ENCODE measurements at places on chromosomes 16 and 17.

GRCh38 chr17:17305281-17305801 lies 2.2 kb downstream of the NT5M start:
- peak; percentile 89 for DNase-seq

DNA sequence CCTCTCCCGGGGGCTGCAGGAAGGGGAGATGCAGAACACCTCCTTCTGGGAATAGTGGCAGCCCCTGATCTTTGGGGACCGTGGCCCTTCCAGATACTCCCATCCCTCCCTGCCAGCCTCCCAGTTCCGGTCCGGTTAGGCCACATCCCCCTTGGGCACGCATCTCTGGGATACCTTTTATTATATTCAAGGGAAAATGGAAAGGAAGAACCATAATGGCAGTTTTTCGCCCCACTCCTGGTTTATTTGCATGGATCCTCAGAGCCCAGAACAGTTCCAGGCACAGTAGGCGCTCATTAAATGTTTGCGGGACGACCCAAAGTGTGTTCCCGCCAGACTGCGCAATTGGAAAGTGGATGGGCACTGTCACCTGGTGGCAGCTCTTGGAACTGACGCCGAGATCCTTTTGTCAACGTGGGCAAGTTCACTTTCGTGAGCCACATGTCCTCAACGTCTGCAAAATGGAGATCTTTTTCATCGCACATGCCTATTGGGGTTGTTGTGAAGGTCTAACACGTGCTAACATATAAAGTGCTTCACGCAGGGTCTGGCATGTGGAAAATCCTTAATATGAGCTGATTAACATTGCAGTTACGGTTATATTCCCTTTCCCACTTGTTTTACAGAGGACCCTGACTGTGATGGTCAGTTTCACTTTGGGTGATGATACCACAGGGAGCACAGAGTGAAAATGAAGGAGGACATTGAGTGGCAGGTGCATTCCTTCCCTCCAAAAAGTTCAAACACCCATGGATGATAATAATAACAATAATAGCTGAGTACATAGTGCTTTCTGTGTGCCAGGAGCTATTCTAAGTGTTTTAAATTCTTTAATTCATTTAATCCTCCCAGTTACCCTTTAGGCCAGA lies 1.7 kb upstream of the GPRC5B start:
- peak; percentile 93 for DNase-seq

GRCh38 chr17:46081018-46081320 lies 81.9 kb downstream of the STH start:
- DNase-seq, result no peak

DNA sequence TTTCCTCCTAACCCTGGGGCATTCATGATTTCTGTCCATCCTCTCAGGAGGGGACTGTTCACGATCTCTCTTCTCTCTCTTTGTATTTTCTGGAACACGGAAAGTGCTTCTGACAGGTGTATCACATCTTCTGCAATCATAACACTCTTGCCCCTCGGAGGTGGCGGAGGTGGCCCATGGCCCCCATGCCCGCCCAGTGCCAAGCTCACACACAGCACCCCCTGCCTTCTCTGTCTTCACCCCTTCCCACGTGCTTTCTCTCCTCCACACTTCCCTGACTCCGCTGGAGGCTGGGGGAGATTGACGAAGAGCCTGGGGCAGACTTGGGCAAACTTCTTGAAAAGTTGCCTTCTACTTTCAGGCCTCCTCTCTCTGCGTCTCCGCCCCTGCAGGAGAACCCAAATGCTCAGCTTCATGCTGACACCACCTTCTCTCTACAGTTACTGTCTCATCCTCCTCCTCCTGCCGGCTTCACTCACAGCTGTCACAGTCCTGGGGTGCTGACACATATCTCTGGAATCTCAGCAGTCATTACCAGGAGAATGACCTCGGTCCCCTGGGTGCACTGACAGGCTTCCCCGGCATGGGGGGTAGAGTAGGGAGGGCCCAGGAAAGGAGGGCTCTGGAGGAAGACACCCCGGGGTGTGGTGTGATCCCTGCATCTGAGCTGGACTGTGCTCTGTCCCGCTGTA lies 127.1 kb downstream of the ENGASE start:
- no peak for DNase-seq

DNA sequence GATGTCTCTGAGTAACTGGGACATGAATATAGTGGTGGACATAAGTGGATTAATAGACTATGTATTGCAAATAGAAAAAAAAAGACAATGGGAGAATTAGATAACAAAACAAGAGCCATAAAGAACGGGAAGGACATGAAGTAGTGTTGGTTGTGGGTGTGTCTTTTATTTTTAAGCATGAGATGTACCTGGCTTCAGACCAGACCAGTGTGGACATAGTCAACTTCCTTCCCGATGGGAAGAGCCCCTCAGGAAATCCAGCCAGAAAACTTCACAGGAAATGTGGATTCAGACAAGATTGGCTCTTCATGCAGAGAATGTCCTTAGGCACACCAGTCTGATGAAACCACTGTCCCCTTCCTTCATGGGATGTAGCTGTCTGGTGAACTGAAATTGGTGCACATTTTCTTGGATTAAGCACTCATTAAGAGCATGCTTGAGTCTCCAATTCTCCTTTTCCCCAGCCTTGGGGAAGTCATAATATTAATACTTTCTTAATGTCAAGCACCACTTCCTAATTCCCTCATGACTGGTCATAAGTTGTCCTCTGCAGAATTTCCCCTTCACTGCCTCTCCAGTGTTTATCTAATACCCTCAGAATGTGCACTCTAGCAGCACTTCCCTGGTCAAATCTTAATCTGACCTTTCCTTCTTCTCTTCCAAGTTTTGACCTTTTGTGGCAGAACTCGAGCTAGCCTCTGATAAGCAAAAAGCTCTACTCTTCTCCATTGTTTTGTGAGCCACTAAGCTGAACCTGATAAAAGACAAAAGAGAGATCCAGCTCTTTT lies 350.6 kb upstream of the MAF start:
- DNase-seq, result no peak

DNA sequence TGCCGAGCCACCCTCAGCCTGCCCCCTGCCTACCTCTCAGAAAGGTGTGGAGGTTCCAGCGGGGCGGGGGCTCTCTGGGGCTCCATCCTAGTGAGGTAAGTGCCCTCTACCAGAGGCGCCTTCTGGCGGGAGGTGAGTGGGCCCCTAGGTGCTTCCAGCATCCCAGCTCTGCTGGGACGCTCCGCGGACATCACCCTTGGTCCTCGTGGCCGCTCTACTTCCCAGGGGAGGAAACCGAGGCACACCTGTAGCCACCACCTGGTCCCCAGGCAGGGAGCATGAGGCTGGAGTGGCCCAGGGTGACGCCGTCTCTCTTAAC lies 1.4 kb downstream of the MCRIP2 start:
- no peak for DNase-seq

DNA sequence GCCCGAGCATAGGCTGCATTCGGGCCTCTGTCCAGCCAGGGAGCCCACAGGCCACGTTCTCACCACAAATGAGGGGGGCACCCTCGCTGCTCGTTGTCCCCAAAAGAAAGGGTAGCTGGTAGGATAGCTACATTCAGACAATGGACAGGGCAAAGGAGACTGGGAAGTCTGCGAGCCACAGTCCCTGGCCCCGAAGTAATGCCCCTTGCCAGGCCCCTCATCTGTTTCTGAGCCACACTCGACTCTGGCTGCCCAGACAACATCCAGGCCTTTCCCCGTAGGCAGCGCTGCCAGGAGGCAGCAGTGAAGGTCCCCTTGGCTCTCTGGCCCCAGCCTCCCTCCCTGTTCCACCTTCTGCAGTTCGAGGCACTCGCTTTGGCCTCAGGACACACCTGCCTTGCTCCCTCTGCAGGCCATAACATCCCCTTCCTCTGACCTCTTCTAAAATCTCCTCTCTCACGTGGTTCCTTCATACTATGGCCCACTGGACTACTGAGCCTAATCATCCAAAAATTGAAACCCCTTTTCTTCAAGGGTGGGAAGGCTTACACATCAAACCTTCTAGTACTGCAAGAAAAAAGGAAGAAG lies 12.2 kb downstream of the AIPL1 start:
- no peak for DNase-seq

- peak; percentile 92 for DNase-seq
Measured at GRCh38 chr17:4711661-4712181, 1.3 kb downstream of the ARRB2 start.

GRCh38 chr16:12081048-12081404 lies 104.5 kb downstream of the SNX29 start:
- DNase-seq, result no peak

- DNase-seq, result no peak
Measured at GRCh38 chr17:81741049-81741593, 29.0 kb downstream of the SLC25A10 start.

DNA sequence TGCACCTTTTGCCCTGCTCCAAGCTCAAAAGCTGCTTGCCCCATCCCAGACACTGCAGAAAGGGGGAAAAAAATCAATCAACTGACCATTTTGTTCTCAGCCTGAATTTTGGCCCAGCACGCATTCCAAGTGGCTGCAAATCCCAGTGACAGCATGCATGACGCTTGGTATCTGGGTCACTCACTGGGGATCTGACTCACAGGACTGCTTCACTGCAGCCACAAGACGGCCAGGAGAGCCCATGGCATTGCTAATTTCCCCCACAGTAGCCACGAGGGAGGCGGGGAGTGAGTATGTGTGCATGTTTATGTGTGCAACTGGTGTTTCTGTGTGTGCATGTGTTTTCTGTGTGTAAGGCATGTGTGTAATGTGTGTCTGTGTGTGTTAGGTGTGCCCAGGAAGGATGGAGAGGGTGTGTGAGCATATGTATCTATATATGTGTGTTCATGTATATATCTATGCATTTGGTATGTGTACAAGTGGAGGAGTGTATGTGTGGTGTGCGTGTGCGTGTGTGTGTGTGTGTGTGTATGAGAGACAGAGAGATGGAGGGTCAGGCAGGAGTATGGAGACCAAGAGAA lies 33.8 kb downstream of the SDK2 start:
- DNase-seq, result no peak

DNA sequence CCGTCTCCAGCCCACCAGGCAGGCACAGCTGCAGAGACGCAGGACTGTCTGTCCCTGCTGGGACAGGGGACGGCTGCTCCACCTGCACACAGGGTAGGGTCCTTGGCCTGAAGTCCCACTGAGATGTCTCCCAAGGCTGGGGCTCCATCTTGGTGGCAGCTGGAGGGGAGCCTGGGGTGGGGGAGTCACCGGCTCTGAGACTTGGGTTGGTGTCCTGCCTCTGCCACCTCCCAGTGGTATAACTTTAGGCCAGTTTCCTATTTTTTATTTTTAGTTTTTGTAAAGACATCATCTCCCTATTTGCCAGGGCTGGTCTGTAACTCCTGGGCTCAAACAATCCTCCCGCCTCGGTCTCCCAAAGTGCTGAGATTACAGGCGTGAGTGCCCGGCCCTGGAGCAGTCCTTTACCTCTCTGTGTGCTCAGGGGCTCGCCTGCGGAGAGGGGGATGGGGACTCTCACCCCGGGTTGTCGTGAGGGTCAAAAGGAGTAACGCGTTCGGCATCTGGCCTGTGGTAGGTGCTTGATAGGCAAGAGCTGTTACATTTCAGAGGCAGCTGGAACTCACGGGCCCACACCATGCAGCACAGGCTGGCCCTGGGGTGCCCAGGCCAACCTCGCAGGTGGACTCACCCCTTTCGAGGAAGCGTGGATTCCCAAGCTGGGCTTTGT lies 46.6 kb upstream of the DOC2B start:
- no peak for DNase-seq

- DNase-seq, result peak; percentile 20
Measured at GRCh38 chr17:43562679-43563599, 16.8 kb upstream of the ETV4 start.

DNA sequence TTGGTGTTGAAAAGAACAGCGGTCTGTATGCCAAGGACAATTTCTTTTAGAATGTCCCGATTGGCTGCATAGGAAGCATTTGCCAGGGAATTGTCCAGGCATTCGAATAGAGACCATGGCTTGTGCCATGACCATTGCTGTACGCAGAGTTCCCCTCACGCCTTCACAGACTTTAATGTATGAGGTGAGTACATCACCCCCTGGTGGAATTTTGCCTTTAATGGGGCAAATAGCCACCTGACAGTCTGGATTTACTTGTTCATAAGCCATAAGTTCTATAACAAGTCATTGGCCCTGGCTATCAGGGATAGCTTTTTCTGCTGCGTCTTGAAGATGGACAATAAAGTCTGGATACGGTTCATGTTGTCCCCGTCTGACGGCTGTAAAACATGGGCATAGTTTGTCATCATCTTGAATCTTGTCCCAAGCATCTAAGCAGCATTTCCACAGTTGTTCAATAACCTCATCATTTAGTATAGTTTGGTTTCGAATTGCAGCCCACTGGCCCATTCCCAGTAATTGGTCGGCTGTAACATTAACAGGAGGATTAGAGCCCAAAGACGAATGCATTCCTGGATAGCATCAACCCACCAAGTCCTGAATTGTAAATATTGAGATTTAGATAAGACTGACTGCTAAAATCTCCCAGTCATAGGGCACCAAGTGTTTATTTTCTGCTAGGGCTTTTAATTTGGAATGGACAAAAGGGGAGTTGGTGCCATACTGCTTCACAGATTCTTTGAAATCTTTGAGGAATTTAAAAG lies 67.7 kb upstream of the ARL4D start:
- no peak for DNase-seq

- no peak for DNase-seq
Measured at GRCh38 chr16:349211-349610, 3.3 kb downstream of the AXIN1 start.
